Stimulated activated CD4-positive, alpha-beta T cell treated with anti-CD3 and anti-CD28 coated beads, Interleukin-12 subunit alpha, Interleukin-12 subunit beta, amount 100 ng/mL, for 24 hours (primary cell): ENCODE measurements at places on chromosomes 6 and 20.

DNA sequence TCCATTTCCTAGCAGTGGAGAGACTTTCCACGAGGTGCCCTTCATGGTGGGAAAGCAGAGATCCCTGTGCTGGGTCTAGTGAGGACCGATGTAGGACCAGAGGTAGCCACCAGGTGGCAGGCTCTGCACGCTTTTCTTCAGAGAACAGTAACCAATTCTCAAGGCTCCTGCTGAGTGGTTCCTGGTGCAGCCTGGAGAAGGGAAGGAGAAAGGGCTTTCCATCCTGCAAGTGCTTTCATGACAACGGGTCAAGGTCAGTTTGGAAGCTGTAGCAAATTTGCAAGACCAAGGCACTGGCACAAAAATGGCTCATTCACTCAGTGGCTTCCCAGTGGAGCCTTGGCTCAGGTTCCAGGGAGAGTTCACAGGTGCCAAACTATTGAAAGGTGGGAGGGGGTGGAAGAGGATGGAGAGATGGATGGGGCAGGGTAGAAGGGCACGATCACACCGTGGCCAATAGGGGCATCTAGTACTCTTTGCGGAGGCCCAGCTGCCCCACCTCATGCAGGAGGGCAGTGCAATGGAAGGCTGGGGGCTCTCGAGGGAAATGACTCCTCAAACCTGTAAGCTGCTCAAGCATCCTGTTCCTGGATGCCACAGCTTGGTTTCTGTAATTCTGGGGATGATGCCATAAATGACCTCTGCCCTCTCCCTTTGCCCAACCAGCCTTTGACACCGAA is 25.5 kb upstream of the KCNK16 start:
- peak; percentile 19 for DNase-seq

DNA sequence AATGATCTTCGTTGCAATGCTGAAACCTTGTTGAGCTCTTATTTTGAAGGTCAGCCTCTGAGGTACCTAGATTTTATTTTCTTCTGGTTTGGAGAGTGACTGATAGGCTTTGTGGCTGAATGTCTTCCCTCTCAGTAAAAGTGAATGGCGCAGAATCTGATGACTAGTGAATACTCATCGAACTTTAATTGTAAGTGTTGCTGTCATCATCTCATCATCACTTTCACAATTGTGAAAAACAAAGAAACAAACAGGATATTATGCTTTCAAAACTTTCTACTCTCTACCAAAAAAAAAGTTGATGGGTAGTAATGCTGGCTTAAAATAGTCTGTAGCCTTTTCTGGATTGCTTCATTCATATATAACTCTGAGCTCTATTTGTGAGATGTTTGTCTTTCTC is 239.5 kb upstream of the RAB32 start:
- DNase-seq, result no peak

DNA sequence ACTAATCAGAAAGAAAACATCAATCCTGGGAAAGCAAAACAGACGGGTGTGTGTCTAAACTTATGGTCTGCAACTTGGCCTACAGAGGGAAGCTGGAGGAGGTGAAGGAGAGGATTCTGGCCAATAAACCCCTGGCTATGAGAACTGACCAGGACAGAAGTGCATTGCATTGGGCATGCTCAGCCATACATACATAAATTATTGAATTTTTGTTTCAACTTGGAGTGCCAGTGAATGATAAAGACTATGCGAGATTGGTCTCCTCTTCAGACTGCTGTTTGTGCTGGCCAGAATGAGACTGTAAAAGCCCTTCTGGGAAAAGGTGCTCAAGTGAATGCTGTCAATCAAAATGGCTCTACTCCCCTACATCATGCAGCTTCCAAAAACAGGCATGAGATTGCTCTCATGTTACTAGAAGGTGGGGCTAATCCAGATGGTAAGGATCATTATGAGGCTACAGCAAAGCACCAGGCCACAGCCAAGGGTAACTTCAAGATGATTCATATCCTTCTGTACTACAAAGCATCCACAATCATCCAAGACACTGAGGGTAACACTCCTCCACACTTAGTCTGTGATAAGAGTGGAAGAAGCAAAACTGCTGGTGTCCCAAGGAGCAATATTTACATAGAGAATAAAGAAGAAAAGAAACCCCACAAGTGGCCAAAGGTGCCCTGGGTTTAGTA is 17.4 kb downstream of the ADNP start:
- no peak for DNase-seq

DNA sequence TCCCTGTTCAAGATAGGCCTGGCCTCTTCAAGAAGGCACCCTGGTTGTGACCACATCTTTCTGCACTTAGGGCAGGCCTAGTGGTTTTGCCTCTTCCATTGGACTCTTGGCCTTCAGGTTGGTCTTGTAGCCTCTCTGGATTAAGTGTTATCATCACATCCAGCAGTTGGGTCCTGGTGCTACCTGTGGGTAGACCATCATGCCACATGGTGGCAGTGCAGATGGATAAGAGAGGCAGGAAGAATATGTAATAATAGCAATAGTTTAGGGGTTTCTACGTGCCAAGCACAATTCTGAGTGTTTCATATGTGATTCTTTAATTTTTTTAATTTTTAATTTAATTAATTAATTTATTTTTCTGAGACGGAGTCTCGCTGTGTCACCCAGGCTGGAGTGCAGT is 28.5 kb upstream of the SNRPB2 start:
- DNase-seq, result no peak

- no peak for DNase-seq
These were observed 69.1 kb upstream of the BTN3A2 start for GRCh38 chr6:26295691-26296555.
